Cardiac septum (tissue), 1 donor: ENCODE measurements at places on chromosomes 6 and 20. TPM values are rescaled to one million over a fixed set of nuclear protein-coding genes. Genes with fewer than 3 reads are reported as not detected.

Gene GNRH2
- not detected for total RNA-seq

Gene GTSF1L
- not detected for total RNA-seq

DNA sequence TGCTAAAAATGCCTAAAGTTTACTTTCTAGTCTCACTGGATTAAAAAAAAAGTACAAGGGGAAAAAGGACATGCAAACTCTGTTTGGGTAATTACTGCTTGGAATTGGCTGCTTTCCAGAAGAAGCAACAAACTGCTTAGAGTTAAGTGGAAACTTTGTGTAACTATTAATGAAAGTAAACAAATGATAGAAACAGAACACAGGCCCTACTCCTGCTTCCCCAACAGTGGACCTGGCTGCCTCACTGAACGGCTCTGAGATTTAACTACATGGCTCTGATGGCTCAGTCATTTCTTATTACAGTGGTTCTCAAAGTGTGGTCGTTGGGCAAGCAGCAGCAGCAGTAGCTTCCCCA, 108.5 kb downstream of the MAN1A1 start:
- DNase-seq, result no peak

Gene FOXS1
- 6.1 TPM for total RNA-seq
